Fibroblast of skin of right quadriceps (primary cell): ENCODE measurements at places on chromosomes 5 and 9.

GRCh38 chr5:41281215-41281810, 68.0 kb upstream of the C6 start:
- no peak for DNase-seq

DNA sequence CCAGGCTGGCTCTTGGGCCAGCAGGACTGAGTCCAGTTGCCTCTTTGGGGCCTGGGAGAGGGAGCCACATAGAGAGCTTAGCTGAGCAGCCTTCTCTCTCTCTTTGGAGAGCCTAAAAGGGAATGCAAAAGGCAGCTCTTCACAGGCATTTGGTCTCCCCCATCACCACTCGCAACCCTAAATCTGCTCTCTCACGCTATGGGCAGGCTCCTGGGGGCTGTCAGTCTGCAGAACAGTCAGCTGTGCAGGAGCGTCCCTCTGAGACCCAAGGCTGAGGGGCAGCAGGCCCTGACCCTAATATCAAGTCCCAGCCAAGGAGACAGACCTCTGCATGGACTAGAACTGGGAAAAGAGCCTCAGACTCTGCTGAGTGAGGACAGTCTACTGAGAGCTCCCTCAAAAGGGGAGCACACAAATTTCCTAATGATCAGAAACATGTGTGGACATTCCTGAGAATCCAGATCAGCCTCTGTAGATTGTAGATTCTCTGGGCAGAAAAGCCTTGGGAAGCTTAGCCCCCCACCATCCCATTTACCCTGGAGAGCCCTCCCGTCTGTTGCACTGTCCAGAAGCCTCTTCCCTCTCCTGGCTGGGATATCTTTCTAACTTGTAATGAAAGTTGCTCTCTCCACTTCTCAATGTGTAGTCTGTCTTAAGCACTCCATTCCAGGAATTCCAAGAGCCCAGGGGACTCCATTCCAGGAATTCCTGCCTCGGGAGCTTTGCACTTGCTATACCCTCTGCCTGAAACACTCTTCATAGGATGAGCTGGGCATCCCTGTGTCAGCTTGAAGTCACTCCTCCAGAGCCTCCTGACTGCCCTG, 79.4 kb downstream of the FAM114A2 start:
- DNase-seq: peak; percentile 93

DNA sequence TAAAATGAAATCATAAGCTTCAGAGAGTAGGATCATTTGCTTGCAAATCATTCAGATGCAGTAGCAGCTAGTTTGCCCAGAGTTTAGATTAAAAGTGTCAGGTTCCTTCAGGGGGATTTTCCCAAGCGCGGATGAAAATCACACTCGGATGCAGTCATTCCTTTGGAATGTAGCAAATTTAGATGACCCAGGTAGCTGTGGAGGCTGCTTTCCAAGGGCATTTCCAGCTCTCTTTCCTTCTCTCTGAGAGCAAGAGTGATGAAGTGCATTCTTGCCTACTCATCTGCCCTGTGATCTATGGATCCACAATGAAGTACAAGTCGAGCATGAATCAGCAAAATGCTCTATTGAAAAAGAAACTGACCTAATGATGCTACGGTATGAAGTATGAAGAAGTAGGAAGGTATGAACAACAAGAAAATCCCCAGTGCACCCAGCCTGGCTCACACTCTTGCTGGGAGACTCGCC, 200.2 kb downstream of the PLK2 start:
- DNase-seq: peak; percentile 94

DNA sequence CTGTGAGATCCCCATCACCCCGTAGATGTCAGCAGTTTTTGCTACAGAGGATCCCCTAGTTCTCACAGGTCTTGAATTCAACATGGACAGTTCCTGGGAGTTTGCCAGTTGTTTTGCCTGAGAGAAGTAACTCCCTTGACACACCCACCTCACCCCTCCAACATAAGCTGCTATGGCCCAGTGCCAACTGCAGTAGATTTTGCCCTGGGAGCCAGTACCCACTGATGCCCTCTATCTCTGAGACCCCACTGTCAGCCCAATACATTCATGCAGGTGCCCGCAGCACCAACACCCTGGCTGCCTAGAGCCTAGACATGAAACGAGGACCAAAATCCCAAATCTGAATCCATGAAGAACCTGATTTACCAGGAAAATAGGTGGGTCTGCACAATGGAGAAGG, 583.9 kb upstream of the CTNND2 start:
- no peak for DNase-seq

- DNase-seq: no peak
Measured at GRCh38 chr5:124737651-124738050, 8.8 kb downstream of the ZNF608 start.

GRCh38 chr9:129755151-129755550, 2.3 kb upstream of the PTGES start:
- DNase-seq: no peak

- DNase-seq: no peak
Measured at GRCh38 chr9:135343136-135343535, 136.4 kb upstream of the PPP1R26 start.

DNA sequence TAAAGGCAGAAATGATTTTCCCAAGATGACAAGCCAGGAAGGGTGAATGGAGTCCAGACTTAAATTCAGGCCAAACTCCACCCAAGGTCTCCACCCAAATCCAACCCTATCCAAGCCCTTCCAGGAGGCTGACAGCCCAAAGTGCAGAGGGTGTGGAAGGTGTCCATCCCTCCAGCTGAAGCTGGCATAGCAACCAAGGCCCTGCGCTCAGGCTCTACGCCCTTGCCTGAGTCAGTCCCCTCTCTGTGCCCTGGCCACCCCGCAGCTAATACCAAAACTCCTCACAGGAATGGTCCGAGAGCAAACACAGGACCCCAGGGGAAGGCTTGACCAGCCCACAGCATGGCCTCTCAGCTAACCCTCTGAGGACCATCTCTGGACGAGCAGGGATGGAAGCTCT, 2.1 kb downstream of the SEPTIN8 start:
- no peak for DNase-seq

- no peak for DNase-seq
Measured at GRCh38 chr9:136048560-136049411, 46.3 kb downstream of the NACC2 start.

GRCh38 chr5:77337246-77337645, 126.8 kb downstream of the PDE8B start:
- no peak for DNase-seq

GRCh38 chr5:158953929-158954534, 145.7 kb downstream of the EBF1 start:
- DNase-seq: peak; percentile 65

GRCh38 chr5:173848986-173849596, 39.1 kb upstream of the CPEB4 start:
- DNase-seq: no peak

DNA sequence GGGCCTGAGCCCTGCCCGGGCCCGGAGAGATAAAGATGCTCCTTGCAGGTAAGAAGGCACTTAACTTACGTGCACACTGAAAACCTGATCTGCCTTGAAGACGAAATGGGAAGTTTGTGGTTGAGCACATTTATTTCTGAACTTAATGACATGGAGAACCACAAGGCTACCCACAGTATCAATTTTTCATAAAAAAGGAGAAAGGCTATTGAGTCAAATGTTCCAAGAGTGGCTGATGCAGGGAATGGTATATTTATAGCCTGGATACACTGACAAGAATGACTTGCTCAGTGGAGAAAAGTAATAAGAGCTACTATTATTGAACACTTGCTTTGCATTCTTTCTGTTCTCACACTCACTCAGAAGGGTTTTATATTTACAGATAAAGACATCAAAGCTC, 419.3 kb downstream of the ACTL7B start:
- no peak for DNase-seq

DNA sequence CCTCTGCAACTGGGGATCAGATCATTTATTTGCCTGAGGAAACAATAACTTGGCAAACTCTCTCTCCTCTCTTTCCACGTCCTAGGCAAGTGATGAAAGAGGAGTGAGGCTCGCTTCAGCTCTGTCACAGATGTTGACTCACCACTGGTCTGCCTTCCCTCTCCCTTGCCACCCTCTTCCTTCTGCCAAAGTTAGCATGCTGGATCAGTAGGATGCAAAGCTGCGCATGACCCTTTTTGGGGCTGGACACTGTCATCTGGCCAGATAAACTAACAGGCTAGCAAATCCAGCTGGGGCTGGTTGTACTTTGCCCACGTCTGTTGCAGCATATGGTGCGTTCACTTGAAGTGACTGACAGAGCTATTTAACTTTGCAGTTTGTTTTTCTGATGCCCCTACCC, 36.2 kb upstream of the SMARCA2 start:
- peak; percentile 61 for DNase-seq

GRCh38 chr5:107296572-107296971, 374.2 kb downstream of the EFNA5 start:
- DNase-seq: no peak

- DNase-seq: peak; percentile 17
Measured at GRCh38 chr5:97544678-97545077, 361.6 kb upstream of the RIOK2 start.

DNA sequence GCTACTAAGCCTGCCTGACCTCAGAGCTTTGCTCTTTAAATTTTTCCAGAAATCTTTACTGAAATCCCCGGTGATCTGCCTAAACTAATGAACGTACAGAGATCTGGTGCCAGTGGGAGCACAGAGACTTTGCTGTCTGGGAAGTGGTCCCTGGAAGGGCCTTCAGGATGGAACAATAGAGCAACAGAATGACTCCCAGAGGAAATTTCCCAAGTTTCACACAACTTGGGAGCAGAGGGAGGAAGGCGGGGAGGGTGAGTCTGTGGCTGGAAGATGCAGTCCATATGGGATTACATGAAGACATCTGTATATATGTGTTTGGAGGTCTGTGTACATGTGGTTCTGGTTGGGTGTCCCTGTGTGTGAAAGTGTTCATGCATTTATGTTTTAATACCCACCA, 638.3 kb downstream of the CCDC171 start:
- DNase-seq: peak; percentile 61

DNA sequence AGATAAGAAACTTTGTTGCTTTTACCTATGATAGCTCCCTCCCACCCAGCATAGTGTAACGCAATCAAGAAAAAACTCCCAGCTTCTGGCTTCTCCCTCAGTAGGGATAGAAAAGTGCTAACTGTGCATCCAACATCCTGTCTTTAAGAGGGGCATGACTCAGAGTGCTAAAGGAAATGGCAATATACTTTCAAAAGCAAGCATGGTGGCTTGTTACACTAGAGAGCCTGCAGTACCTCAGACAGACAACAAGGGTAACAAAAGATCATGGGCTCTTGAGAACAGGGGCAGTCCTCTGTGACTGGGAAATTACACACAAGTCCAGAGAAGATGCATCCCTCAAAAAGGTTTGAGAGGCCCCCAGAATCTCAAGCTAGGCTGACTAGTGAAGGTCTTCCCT, 37.8 kb downstream of the PRELID2 start:
- DNase-seq: peak; percentile 38

GRCh38 chr5:125477586-125477975, 731.1 kb upstream of the ZNF608 start:
- no peak for DNase-seq

- no peak for DNase-seq
Measured at GRCh38 chr9:71136696-71137095, 15.3 kb upstream of the TRPM3 start.

DNA sequence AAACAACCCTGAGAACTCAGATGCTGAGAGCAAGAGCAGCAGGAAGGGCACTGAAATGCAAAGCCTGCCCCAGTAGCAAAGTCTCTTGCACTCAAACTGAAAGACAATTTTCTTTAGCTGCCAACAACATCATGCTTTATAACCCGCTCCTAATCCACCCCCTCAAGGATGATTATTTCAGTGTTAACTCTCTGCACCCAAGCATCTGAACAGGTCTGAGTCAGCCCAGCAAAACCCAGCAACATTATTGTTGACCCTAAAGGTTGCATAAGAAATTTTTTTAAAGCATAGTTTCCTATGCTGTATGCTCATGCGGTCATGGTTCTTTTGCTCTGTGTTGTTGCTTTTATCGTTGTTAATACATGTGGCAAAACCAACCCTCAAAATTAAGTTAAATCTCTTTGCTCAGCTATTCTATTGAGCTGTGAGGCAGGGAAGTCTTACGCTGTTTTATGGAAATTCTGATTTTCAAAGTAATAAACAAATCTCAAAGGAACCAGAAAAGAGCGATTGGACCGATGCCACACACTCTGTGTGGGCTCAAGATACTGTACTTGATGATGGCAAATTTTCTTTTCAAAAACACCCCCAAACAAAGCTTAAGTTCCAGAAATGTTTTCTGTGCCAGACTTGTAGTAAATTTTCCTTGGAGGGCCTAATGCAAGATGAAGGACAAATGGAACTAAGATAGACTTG, 440.6 kb upstream of the MPDZ start:
- DNase-seq: peak; percentile 82

- peak; percentile 87 for DNase-seq
Measured at GRCh38 chr9:78620764-78621163, 323.8 kb downstream of the PSAT1 start.

GRCh38 chr5:88761269-88761850, 121.6 kb downstream of the MEF2C start:
- peak; percentile 49 for DNase-seq

- no peak for DNase-seq
Measured at GRCh38 chr5:109668668-109669422, 20.9 kb upstream of the MAN2A1 start.

- no peak for DNase-seq
Measured at GRCh38 chr9:79623799-79624721, 52.3 kb downstream of the TLE4 start.

- peak; percentile 68 for DNase-seq
Measured at GRCh38 chr5:144191998-144192397, 21.3 kb downstream of the KCTD16 start.

DNA sequence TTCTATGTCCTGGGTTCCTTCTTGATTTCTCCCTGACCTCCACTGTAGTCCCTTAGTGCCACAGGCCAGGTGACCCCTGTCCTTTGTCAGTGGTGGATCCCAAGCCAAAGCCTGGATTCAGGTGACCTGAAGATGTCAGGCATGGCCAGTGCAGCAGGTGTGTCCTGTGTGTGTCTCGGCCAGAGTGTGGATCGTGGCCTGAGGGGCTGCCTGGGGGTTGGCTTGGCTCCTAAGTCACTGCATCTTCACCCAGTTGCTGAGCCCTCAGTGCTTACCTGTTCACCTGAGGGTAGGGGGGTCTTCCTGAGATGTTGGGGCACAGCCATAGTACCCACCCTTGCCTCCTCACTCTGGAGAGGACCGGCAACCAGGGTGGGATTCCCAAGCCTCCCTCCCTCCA, 61.8 kb upstream of the PITX1 start:
- no peak for DNase-seq
